T follicular helper cell (primary cell): ENCODE measurements at places on chromosomes 5 and 9.

GRCh38 chr9:126704157-126704891 is 90.6 kb downstream of the LMX1B start:
- no peak for DNase-seq

GRCh38 chr5:67065237-67065636 is 131.4 kb downstream of the CD180 start:
- no peak for DNase-seq

GRCh38 chr5:100755435-100755834 is 147.6 kb downstream of the ST8SIA4 start:
- DNase-seq: no peak

GRCh38 chr5:43043400-43043756 is 3.3 kb upstream of the ANXA2R start:
- no peak for DNase-seq

GRCh38 chr9:38043931-38044623 is 24.9 kb downstream of the SHB start:
- DNase-seq: no peak
